ENCODE measurements at places on chromosomes 12 and 14. TPM values are rescaled to one million over a fixed set of nuclear protein-coding genes. Genes with fewer than 3 reads are reported as not detected.
A peak's percentile ranks its signal among the peaks of the same experiment; 100 is the strongest.

Gene IL23A
- not detected for total RNA-seq

Gene CLEC4C
- total RNA-seq: not detected

Gene PLBD1
- total RNA-seq: 22.0 TPM

Gene MUCL1
- not detected for total RNA-seq

Gene TAS2R13
- total RNA-seq: 0.44 TPM

Gene KRT6A
- total RNA-seq: 0.24 TPM

Gene KLHDC2
- 54.8 TPM for total RNA-seq

Gene SPIC
- not detected for total RNA-seq

- peak; percentile 72 for DNase-seq
Observed at GRCh38 chr14:69059658-69060623, 80.8 kb upstream of the ACTN1 start.

DNA sequence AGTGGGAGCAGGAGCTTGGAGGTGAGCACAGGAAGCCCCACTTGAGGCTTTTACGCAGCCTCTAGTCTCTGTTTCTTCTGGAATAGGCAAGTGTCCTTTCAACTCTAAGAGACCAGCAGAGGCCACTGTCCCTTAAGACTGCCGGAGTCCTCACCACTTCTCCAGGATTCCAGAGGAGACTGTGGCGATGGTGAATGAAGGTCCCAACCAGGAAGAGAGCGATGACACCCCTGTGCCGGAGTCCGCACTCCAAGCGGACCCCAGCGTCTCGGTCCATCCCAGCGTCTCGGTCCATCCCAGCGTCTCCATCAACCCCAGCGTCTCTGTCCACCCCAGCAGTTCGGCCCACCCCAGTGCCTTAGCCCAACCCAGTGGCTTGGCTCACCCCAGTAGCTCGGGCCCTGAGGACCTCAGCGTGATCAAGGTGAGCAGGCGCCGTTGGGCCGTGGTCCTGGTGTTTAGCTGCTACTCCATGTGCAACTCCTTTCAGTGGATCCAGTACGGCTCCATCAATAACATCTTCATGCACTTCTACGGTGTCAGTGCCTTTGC lies 442 bp downstream of the FLVCR2 start:
- peak; percentile 33 for DNase-seq

DNA sequence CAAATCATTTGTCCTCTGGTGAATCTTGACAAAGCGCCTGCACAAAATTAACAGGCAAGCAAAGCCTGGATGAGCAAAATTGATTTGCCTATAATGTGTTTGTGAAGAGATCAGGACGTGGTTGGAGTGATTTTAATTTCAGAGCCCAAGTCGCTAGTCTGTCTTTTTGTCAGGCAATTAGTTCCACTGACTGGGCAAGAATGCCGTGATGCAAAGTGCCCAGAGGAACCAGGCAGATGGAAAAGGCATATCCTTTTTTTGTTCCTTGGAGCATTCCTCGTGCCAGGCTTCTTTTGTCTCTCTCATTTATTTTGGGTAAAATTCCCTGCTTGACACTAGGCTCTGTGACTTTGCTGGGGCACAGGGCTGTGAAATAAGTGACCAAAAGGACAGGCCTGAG lies 65.9 kb upstream of the CCDC198 start:
- DNase-seq: no peak

DNA sequence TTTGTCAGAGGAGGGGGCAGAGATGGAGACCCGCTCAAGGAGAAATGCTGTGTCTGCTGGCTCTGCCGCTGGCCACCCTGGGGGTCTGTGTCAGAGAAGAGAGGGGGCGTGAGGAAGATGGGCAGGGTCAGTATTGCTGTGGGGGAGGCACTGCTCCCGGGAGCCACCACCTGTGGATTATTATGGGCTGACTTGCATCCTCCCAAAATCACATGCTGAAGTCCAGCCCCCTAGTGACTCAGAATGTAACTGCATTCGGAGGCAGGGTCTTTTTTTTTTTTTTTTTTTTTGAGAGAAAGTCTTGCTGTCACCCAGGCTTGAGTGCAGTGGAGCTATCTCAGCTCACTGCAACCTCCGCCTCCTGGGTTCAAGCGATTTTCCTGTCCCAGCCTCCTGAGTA lies 12.3 kb downstream of the ABCD4 start:
- DNase-seq: no peak

DNA sequence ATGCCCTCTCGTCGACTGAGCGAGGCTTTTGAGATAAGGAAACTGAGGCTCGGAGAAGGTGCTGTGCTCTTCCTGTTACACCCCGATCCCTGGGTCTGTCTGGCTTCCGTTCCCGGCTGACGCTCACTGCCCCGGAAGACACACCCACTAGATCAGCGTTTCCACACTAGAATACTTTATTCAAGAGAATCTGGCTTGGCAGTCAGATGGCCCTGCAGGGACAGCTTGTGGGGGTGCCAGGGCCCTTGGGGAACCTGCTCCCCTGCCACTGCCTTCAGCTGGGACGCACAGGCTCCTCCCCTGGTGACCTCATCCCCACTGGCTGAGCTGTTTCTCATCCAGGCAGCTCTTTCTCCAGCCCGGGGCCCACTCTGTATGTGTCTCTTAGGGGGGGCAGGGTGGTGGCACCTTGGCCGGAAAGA lies 13.7 kb downstream of the PGF start:
- DNase-seq: peak; percentile 80

DNA sequence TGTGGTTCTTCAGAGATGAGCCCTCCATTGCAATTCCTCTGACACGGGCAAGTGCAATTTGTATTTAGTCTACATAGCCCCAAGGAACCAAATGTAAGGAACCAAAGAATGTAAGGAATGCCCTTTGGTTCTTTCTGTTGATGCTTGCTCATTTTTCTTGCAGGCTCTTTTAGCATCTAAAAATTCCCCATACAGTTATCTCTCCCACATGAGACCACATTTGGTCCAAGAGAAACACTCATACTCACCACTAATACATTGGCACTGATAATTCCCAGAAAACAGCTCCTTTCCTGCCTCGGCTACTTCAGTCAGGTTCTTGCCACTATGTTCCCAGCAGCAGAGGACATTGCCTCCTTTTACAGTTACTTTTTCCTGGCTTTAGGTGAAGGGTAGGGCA lies 332.6 kb downstream of the AEBP2 start:
- no peak for DNase-seq

GRCh38 chr14:93029911-93030508 lies 85.7 kb downstream of the ITPK1 start:
- DNase-seq: no peak

DNA sequence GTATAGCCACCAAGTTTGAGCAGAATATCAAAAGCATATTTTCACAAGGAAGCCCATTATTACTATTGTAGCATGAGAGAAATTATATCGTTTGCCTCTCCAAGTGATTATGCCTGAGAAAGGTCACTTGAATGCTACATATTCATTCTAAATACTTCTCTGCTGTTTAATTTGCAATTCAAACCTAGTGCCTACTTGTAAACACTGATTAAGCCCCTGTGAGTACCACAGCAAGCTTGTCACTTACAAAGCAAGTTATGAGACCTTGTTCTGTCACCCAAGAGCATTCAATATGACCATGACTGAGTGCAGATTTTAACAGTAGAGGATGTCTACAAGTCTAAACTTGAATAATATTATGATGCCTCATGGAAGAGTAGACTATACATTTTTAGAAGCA lies 124.7 kb upstream of the SSTR1 start:
- no peak for DNase-seq

DNA sequence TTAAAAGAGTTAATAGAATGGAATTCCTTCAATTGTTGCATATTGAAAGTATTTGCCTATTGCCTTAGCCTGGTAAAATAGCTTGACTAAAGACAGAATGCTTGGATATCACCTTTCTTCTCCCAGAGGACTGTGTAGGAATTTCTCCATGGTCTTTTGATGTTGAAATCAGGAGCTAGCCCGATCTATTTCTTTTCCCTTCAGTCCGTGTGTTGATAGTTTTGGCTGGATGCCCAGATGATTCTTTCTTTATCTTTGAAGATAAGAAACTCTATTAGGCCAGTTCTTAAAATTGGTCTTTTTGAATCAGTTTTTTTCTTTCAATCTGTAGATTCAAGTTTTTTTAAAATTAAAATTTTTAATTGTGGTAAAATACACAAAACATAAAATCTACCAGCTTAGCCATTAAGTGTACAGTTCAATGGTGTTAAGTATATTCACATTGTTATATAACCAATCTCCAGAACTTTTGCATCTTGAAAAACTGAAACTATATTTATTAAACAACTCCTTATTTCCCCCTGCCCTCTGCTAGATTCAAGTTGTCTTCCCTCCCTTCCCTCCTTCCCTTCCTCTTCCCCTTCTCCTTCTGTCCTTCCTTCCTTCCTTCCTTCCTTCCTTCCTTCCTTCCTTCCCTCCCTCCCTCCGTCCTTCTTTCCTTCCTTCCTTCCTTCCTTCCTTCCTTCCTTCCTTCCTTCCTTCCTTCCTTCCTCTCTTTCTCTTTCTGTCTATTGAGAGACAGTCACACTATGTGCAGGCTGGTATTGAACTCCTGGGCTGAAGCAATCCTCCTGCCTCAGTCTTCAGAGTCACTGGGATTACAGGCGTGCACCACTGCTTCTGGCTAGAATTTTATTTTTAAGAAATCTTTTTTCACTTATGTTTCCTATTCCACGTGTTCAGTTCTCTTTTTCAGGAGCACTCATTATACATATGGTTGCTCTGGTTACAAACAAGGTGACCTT lies 10.1 kb downstream of the LACRT start:
- DNase-seq: no peak

GRCh38 chr12:105485921-105486320 lies 155.4 kb downstream of the C12orf75 start:
- no peak for DNase-seq

- DNase-seq: no peak
Observed at GRCh38 chr14:95057147-95057546, 100.2 kb downstream of the DICER1 start.

DNA sequence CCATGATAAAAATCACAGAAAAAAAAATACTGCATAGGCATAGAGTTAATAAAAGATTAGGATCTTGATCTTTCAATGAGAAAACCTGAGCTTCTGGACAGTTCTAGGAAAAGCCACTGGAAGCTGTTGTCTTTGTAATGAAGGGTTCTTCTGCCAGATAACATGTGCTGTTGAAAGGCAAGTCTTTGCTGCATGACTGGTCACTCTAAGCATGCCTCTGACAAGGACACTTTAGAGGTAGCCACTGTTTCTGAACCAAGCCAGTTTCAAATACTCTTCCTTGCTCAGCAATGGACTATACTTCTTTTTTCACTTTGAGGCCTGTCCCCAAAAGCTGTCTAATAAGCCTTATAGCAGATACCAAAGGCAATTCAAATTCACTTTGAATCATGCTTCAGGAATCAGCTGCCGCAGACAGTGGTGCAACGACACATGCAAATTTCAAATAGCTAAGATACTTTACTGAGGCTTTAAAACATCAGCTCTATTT lies 70.2 kb downstream of the BTG1 start:
- no peak for DNase-seq

- DNase-seq: no peak
Observed at GRCh38 chr12:33438851-33439586, 600 bp downstream of the SYT10 start.

GRCh38 chr14:68705741-68706283 lies 87.1 kb downstream of the ZFP36L1 start:
- DNase-seq: no peak

DNA sequence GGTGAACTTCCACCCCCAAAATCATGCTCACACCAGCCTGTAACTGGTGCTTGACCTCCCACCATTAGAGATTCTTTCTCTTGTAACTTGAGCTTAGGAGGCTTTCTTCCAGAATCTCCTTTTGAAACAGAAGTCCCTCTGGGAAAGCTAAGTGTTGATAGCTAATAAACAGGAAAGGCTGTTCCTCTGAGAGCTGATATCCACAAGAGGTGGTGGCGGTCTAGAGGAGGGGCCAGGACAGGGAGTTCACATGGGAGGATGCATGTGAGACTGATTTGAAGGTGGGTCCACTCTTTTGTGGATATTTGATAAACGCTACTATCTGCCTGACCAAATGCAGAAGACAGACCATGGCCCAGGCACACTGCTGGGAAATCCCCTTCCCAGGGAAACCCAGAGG lies 10.2 kb upstream of the PRMT8 start:
- no peak for DNase-seq

DNA sequence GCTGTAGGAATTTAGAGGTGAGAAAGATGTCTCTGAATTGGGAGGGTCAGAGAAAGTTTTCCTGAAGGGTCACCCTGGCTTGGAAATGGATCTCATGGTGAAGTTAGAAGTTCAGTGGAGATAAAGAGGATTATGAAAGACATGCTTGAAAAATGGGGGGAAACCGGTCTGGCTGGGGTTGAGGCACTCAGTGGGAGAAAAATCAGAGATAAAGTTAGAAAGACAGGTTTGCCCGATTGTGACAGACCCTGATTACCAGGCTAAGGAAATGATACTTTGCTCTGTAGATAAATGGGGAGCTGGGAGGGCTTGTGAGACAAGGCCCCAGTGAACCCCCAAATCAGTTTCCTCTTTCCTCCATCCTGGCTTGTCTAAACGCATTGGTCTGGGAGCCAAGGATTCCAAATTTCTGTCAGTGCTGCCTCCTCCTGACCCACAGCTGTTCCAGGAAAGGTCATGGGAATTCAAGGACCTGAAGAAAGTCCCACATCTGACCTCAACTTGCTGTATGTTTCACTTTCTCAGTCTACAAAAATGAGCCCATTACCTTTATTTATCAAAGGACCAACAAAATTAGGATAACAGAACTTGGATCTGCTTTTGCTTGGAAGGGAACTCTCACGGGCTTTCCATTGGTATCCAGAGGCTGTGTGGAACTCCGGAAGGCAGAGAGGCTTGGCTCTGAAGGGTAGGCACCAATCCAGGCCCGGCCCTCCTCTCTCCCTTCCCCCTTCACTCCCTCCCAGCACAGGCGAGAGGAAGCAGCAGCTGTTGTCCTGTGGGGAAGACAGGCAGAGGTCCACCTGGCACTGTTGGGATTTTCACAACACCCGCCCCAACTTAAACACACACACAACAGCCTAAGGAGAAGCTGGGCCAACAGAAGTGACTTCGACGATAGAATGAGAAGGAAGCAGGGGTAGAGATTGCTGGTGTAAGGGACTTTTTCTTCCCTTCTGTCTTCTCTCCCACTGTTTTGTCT lies 3.4 kb upstream of the RNASE7 start:
- DNase-seq: peak; percentile 83

DNA sequence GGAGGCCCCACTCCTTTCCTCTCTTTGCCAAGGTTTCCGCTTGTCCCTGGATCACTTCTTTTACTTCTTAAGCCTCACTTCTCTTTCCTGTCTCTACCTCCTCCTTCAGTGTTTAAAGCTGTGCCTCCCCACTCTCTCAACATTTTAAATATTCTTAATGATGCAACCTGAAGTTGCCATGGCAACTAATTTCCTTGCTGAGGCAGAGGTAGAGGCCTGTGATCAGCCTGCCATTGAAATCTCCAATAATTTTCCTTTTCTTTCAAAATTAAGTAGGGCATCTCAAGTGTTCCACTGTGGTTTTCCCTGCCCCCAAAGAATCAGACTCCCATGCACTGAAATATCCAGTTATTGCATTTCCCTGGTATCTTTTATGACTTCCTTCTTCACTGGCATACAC lies 108.6 kb upstream of the VRK1 start:
- DNase-seq: no peak

GRCh38 chr12:115267464-115267863 lies 583.5 kb upstream of the TBX3 start:
- peak; percentile 23 for DNase-seq

DNA sequence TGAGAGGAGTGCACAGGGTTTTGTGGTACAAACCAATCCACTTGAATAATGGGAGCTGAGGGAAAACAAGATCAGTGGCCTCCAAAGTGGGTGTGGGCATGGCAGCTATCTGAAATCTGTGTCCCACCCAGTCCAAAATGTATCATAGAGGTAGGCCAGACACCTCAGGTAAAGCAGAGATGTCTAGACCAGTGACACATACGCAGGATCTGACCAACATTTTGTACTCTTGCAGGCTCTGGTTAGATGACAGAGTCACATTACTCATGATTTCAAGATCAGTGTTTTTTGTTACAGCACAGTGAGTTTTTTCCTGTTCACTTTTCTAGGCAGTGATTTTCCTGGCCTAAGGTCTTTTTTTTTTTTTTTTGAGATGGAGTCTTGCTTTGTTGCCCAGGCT lies 211.8 kb downstream of the PCNX1 start:
- DNase-seq: no peak
